Hematopoietic multipotent progenitor cell treated with erythropoietin and hydrocortisone succinate and interleukin-3 and kit ligand, for 6 days (in vitro differentiated cells): ENCODE measurements at places on chromosomes 16 and 17.

- DNase-seq = no peak
Observed at GRCh38 chr17:28086519-28086918, 44.0 kb downstream of the NLK start.

DNA sequence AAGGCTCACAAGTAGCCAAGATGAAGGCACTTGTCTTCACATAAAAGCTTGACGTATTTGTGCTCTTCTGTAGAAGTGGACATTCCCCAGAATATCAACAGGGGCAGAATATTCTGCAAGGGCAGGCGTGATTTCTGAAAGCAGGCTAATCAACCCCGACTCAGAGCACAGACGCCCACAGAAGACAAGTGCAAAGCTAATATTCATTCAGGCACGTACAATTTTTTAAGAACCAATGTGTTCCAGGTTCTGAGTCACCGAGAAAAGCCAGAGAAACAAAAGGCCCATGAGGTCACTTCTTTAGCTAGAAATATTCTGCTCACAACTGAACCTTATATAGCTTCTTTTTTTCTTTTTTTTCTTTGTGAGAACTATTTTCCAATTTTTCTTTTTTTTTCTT is 121.6 kb downstream of the DNAH9 start:
- DNase-seq = no peak

GRCh38 chr17:2854143-2855055 is 58.2 kb downstream of the RAP1GAP2 start:
- DNase-seq = no peak

- no peak for DNase-seq
Observed at GRCh38 chr17:60153606-60154390, 4.0 kb downstream of the CA4 start.
